Esophagus squamous epithelium (tissue), 5 donors: ENCODE measurements at places on chromosomes 16 and 17.

DNA sequence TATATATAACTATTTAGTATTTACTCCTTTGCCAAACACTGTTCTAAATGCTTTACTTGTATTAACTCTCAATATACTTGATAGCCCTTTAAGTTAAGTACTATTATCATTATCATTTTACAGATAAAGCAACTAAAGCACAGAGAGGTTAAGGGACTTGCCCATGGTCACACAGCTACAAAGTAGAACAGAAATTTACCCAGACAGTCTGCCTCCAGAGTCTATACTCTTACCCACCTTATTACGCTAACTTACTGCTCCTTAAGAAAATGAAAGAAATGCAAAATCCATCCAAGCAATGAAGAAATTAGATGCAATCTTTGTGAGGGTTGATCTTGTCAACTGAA, 25.4 kb upstream of the B4GALNT2 start:
- DNase-seq: no peak

GRCh38 chr17:48748718-48749566, 20.4 kb upstream of the HOXB13 start:
- no peak for DNase-seq

DNA sequence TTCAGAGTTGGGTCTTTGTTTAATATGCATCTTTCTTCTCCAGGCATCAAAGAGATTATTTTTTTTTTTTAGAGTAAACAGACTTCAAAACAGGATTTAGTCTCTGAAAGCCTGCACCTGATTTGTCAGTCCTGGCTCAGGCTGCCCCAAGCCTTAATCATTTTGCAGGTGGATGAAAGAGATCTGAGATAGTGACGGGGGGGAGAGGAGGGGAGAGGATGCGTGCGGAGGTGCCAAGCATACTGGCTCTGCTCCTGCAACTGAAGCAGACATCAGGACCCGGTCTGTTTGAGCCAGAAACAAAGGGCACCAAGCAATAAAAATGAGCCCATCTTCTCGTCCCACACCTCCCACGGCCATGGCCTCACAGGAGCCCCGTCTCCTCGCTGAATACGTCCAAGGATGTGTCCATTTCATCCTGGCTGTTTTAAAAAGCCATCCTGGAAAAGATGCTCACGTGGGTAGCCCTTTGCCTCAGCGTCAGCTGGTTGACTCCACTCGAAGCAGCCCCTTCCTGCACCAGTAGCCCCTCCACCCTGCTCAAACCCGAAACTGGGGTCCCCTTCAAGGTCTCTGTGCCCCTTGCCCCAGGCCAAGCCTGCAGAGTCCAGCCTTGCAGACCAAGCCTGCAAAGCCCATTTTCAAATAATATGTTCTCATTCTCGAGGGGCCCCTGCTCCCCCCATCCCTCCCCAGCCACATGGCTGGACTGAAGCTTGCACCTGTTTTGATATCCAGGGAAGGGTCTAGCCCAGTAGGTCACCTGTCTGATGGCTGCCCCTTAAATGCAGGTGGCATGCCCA, 84.8 kb upstream of the TNRC6C start:
- DNase-seq: no peak

- DNase-seq: no peak
These were observed 13.0 kb upstream of the TMEM92 start for GRCh38 chr17:50261051-50261915.

DNA sequence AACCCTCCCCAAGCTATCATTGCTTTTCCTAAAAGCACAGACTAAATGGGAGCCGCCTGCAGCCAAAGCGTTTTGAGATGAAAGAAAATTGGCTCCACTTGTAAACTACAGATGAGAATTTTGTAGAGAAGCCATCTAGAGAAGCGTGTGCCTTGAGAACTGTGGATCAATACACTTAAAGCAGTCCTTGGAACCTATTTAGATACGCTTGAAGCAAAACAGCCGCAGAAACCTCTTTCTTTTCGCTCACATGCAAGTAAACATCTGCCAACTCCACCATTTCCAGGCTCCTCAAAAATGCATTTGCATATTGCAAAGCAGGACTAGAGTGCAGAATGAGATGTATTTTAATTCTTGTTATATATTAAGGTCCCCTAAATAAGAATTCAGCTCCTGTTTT, 13.1 kb downstream of the KIAA0513 start:
- DNase-seq: no peak

DNA sequence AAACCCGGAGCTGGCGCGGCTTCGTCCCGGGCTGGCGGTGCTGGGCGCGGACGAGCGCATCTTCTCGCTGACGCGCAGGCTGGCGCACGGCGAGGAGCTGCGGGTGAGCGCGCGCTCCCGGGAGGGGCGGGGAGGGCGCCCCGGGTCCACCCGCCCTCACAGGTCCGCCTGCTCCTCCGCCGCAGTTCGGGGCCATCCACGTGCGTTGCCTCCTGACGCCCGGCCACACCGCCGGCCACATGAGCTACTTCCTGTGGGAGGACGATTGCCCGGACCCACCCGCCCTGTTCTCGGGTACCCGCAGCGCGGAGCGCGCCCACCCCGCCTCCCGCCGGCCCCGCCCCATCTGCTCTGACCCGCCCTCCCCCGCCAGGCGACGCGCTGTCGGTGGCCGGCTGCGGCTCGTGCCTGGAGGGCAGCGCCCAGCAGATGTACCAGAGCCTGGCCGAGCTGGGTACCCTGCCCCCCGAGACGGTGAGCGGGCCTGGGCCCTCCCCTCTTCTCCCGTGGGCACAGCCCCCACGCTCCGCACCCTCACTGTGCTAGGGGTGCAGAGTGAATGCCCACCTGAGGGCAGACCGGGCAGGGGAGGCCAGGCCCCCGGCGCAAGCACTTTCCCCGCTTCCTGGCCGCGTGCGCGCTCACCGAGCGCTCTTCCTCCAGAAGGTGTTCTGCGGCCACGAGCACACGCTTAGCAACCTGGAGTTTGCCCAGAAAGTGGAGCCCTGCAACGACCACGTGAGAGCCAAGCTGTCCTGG, 1.4 kb downstream of the HAGHL start:
- no peak for DNase-seq

- no peak for DNase-seq
These were observed 193.5 kb upstream of the ANKFN1 start for GRCh38 chr17:55959756-55960155.

- no peak for DNase-seq
These were observed 89.1 kb downstream of the KATNIP start for GRCh38 chr16:27638833-27639560.

DNA sequence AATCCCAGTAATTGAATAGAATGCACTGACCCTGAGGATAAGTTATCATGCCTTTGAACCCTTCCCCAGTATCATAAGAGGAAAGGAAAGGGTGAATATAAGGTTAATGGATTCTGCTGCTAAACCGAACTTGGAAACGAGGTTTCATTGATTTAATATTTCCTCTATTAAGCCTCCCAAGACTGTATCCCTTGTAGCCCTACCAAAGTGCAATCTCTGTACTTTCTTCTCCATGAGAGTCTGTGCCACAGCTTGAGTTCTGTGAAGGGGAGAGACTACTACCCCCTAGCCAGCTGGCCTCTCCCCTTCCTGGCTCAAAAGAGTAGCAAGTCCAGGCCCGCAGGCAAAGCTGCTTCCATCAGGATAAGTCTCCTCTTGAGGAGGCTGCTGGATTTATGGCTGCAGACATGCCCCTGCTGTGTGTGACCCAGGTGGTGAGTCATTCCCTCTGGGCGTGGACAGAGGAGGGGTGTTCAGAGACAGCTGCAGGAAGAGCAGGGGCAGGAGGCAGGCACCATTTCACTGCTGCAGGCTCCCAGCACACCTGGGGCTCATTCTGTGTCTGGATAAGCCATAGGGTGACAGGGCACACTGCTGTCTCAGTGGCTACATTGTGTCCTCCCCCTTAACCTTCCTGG, 58.4 kb downstream of the TOM1L2 start:
- DNase-seq: no peak

DNA sequence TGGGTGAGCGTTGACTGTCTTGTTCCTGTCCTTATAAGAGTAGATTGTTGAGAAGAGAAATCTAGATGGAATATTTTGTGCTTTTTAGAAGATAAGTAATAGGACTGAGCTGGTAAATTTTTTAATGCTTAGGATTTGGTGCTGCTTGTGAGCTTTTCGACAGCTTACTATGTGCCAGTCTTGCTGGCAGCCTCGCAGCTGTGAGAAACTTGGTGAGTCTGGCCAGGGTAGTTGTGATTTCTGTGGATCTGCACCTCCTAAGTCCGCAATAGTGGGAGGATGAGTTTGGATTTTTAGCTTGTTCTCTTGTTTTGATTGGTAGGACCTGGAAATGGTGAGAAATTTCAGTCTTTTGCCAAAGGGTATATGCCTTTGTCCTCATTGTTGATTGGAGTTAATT, 3.6 kb downstream of the SOCS7 start:
- no peak for DNase-seq

- no peak for DNase-seq
These were observed 81.7 kb downstream of the CYB561 start for GRCh38 chr17:63364387-63364786.

- no peak for DNase-seq
These were observed 91.0 kb downstream of the ZDHHC7 start for GRCh38 chr16:84920333-84920732.

GRCh38 chr16:70257391-70257790, 5.7 kb upstream of the EXOSC6 start:
- DNase-seq: no peak

DNA sequence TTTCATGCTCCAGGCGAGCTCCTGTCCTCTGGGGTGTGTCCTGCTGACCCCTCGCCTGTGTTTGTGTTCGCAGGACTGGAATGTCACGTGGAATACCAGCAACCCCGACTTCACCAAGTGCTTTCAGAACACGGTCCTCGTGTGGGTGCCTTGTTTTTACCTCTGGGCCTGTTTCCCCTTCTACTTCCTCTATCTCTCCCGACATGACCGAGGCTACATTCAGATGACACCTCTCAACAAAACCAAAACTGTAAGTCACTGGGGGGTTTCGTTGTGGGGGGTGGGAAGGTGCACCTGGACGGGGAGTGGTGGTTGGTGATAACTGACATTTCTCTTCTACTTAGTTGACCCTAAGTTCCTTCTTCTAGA, 58.3 kb downstream of the ABCC1 start:
- DNase-seq: no peak

DNA sequence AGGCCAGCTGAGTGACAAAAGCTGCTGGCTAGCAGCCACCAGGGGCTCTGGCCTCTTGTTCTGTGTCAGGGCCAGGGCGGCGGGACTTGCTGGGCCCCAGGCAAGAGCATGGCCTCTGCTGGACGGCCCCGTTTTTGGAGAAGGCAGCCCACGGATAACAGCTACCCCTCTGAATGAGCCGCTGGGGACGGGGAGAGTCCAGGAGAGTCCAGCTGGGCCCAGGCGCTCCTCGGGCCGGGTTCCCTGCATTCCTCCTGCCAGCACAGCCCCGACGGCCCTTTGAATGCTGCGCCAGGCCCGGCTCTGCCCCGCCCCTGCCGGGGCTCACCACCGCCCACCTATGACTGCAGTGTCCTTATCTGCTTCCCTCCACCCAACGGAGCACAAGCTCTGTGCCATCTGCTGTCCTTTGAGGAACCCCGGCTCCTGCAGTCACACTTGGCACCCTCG, 33.4 kb downstream of the SLC7A5 start:
- DNase-seq: no peak

GRCh38 chr16:81142864-81143263, 46.7 kb upstream of the GCSH start:
- no peak for DNase-seq

DNA sequence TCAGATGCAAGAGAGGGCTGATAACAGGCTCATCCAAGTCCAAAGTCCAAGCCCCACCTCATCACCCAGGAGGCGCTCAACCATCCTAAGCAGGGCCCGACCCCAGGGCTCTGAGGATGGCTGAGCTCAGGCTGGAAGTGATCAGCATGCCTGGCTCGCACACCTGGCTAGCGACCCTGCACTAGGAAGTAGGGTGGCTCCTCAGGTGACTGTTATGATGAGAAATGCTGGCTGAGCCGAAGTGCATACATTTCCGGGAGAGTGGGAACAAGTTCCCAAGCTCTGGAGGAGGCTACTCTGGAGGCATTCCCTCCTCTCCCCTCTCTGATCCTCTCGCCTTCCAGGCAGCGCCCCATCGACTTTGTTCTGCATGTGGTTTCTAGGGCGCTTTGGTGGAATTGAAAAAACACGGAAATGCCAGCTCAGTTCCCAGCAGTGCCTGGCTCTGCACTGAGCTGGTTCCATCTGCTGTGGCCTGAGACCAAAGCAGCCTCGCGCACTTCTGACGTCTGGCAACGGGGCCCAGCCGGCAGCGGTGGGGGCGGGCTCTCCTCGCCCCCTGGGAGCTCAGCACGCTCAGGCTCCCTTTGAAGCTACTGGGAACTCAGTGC, 130.3 kb downstream of the IRF8 start:
- no peak for DNase-seq

DNA sequence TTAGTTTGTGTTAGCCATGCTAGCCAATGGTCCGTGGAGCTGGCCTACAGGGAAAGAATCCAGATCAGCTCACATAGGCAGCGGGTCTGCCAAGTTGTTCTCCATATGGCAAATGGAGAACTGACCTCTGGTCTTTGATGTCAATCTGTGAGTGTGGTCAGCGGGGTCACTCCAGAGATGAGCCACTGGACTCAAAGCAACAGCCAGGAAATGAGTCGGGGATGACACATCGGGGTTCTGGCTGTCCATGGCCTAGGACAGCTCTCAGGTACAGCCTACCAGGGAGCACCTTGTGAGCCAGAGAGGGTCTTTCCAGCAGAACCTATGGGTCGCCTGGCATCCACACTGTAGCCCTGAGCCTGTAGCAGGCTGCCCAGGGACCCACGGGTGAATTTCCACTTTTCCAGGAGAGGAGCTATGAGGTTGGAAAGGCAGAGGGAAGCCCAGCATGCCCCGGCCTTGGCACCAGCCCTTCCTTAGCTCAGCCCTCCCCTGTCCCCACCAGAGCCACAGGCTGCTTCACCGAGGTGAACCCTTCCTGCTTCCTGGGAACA, 203.0 kb upstream of the TNRC6C start:
- no peak for DNase-seq

GRCh38 chr17:82345151-82345976, 11.8 kb upstream of the SECTM1 start:
- no peak for DNase-seq
